ENCODE measurements at places on chromosomes 6 and 20.

DNA sequence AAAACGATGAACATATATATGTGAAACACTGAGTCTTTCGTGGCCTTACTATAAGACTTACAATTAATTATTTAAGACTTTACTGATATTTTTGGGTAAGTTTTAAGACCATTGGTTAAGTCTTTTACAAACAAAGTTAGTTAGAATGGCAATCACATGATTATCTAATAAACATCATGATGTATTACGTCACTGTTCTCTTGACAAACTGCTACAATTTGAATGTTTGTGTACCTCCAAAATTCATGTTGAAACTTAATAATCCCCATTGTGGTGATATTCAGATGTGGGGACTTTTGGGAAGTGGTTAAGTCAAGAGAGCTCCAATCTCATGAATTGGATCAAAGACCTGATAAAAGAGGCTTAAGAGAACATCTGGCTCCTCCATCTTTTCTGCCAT lies 25.9 kb upstream of the B3GAT2 start:
- no peak for DNase-seq

DNA sequence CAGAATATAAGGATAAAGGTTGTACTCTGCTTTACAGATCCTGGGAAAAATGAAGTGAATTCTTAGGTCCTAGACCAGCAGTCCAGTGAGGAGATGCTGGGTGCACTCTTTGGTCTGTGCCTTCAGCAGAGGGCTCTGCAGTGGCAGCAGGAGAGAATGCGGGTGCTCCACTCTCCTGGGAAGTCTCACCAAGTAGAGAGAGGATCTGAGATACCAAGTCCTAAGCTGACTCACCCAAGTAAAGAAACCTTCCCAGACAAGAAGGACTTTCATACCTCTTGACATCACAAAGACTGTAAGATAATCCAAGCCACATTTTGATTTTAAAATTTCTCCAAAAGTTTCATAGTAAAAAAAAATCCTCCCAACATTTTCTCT lies 116.9 kb upstream of the EMILIN3 start:
- no peak for DNase-seq

DNA sequence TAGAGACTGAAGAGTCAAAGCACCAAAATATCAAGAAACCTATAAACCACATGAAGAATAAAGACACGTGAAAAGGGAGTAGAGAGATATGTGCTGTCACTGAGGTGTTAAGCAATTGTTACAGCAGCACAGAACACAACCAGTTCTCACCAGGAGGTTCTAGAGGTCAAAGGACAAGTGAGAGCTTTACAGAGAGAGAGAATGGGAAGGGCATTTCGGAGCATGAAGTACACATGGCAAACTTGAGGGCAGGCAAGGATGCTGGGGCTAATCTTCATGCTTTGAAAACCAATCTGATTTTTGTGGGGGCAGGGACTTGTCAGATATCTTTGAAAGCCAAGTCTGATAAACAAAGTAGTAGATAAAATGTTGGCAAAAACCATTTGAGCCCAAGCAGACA lies 142.3 kb upstream of the NRSN1 start:
- no peak for DNase-seq

GRCh38 chr6:90374201-90374600 lies 77.6 kb upstream of the BACH2 start:
- no peak for DNase-seq

- no peak for DNase-seq
Observed at GRCh38 chr6:98836025-98836961, 1.9 kb downstream of the POU3F2 start.

DNA sequence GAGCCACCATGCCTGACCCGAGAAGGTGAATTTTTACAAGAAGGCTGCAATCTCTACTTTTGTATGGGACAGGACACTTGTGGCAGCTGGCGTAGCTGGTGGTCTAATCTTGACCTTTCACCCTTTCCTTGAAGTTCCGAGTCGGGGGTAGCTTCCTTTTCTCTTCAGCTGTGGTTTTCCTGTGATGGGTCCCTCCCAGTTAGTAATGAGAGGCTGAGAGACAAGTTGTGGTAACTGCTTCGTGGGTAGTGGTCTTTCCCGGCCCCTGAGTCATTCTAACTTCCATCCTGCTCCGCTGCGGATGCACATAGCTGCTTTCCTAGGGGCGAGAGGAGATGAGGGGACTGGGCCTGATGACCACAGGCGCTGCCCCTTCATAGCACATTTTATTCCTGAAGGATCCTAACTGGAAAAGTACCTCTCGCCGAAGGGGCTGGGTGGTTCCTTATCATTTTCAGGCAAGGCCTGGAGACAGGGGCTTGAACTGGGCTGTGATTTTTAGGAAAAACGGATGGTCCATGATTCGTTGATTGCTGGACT lies 3.1 kb downstream of the SYNJ2 start:
- DNase-seq: peak; percentile 30

- no peak for DNase-seq
Observed at GRCh38 chr20:12207875-12208274, 290.2 kb downstream of the BTBD3 start.

DNA sequence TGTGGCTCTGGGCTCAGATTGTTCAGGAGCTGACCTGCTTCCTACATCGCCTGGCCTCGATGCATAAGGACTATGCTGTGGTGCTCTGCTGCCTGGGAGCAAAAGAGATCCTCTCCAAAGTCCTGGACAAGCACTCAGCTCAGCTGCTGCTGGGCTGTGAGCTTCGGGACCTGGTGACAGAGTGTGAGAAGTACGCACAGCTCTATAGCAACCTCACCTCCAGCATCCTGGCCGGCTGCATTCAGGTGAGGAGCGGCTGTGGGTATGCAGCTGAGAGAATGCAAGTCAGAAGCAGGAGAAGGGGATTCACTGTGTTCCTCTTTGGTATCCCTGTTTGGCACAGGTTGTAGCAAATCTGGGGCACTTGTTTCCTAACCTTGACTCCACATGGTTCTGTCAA lies 17.9 kb downstream of the CUL9 start:
- no peak for DNase-seq

GRCh38 chr6:64217721-64218620 lies 582.4 kb downstream of the PHF3 start:
- DNase-seq: no peak

DNA sequence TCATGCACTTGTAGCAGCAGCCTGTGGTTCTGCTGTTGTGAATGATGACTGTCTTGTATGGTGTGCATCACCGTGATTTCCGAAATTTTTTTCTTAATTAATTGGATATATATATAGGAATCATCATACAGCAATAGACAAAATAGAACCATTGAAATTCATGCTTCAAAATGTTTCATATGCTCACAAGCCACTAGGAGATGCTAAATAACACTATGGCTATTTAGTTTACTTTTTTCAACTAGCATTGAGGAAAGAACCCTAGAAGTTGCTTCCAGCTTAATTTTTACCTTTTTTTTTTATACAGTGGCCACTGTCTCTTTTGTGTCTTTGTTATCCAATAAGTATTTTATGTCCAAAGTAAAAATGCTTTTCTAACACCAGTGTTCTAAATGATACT lies 485.4 kb downstream of the CDKAL1 start:
- DNase-seq: no peak

DNA sequence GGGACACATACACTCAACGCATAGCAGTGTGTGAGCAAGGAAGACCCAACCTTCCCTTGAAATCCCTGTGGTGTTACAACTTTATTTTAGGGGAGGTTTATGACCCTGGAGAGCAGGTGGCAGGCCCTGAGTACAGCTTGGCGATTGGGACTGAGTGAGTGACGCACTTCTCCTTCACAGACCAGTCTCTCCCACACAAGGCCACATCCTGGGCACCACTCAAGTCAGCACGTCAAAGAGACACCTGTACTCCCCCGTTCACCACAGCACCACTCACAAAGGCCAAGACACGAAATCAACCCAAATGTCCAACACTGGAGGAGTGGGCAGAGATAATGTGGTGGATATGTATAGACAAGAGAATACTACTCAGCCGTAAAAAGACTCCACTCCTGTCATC lies 57.0 kb upstream of the FRMD1 start:
- no peak for DNase-seq

GRCh38 chr6:17091122-17091521 lies 10.7 kb upstream of the STMND1 start:
- no peak for DNase-seq

DNA sequence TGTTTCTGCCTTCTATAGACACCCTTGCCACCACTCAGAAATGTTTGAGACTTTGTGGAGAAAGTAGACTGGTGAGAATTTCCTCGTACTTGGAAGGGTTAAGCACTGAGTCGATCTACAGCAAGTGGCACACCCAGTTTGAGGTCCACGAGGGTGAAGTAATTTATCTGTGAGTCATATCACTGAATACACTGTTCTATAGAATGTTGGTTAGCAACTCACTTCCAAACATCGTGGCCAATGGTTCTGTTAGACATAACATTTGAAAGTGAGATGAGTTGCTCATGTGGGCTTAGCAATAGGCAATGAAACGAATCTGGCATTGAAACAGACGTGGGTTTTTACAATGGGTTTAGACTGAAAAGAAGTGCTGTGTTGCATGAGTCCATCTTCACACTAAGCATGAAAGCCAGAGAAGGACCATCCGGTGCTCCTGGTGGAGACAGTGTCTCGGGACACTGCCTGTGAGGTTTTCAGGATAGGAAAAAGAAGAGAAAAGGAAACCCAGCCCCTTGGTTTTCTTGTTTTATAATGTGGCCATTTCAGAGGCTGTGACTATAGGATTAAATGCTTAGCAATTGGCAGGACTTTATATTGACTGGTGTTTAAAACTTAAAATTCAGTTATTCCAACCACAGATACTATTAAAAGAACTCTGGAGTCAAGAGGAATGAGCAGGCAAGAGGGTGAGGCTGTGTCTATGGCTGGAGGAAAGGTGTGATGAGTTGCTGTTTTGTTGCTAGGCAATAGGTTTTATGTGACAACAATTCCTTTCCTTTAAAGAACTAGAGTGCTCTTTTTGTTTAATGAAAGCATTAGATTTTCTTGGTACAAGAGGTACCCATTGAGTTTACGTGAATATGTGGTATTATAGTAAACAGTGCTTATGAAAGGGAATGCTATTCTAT lies 31.0 kb upstream of the EZR start:
- DNase-seq: no peak

DNA sequence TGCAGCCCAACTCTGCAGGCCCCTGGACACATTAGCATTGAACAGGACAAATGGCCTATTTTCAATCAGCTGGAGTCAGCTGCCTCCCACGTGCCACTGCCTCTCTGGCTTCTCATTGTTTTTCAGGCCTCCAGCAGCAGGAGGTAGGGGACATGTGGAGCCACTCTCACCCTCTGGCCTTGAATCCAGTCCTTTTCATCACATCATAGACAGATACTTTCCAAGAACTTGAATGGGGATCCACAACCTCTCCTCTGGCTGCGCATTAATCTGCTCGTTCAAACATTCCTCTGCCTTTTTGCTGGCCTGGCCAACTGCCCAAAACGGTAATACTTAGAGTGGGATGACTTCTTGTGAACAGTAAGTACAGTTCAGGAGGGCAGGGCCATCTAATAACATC lies 592.3 kb downstream of the PKHD1 start:
- DNase-seq: no peak
